Uterus (tissue), 4 donors: ENCODE measurements at places on chromosomes 3 and 15. TPM values are rescaled to one million over a fixed set of nuclear protein-coding genes. Genes with fewer than 3 reads are reported as not detected.

The GUCA1C gene
- not detected for total RNA-seq

The CCR9 gene
- total RNA-seq, result 0.14 TPM

GRCh38 chr3:98690876-98691275 is 72.3 kb upstream of the ST3GAL6 start:
- no peak for DNase-seq

DNA sequence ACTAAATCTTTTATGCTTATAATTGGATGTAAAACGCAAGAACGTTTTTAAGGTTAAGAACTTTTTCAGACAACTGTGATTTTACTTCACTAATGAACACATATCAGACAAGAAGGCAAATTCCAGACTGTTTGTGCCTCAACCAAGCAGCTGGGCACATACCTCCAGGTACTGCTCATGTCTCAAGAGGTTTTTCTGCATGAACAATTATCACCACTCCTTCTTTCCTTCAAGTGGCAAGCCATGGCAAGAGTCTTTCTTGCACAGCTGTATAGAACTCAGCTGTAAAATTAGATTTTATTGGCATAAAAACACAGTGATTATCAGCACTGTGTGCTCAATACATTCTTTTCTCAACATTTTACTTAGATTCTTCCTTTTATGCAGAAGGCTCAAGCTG is 64.3 kb downstream of the FNDC3B start:
- DNase-seq, result no peak

GRCh38 chr3:49906073-49906743 is 2.5 kb upstream of the MST1R start:
- DNase-seq, result no peak

DNA sequence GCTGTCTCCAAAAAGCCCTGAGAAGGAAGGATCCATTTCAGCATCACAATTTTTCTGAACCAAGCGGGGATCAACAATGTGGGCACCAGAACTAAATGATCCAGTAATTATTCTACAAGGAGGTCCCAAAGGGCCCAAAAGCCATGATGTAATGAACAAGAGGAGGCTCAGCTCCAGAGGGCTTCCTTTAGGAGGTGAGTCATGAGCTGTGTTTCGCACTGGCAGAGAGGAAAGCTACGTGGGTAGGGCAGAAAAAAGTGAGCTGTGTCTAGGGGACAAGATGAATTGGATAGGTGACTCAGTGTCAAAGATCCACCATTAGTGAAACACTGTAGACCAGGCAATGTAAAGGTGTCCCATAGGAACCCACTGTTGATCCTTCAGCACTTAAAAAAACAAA is 113.4 kb downstream of the RORA start:
- no peak for DNase-seq

DNA sequence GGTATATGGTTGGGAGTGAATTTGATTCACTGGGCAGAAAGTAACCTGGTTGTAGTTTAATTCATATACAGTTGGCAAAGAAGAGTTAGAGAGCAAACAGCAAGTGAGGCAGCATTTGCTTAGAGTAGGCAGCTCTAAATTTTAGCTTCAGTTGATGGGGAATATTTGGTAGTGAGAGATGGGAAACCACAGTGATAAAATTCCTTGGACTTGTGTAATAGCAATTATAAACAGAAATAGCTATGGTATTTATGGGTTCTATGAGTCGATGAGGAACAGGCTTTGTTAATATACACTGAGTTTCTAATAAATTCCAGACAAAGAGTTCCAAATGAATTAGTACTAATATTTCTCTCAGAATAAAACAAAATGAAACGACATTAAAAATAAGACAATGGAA is 894.0 kb downstream of the ROBO2 start:
- no peak for DNase-seq
